NT2/D1 (cell line): ENCODE measurements at places on chromosomes 4 and X.

GRCh38 chrX:82848111-82848510 lies 660.0 kb upstream of the POU3F4 start:
- no peak for DNase-seq

GRCh38 chr4:189185810-189186432 lies 754.8 kb upstream of the FRG1 start:
- peak; percentile 83 for DNase-seq

- DNase-seq: no peak
Measured at GRCh38 chr4:115470763-115471162, 357.3 kb upstream of the NDST4 start.

DNA sequence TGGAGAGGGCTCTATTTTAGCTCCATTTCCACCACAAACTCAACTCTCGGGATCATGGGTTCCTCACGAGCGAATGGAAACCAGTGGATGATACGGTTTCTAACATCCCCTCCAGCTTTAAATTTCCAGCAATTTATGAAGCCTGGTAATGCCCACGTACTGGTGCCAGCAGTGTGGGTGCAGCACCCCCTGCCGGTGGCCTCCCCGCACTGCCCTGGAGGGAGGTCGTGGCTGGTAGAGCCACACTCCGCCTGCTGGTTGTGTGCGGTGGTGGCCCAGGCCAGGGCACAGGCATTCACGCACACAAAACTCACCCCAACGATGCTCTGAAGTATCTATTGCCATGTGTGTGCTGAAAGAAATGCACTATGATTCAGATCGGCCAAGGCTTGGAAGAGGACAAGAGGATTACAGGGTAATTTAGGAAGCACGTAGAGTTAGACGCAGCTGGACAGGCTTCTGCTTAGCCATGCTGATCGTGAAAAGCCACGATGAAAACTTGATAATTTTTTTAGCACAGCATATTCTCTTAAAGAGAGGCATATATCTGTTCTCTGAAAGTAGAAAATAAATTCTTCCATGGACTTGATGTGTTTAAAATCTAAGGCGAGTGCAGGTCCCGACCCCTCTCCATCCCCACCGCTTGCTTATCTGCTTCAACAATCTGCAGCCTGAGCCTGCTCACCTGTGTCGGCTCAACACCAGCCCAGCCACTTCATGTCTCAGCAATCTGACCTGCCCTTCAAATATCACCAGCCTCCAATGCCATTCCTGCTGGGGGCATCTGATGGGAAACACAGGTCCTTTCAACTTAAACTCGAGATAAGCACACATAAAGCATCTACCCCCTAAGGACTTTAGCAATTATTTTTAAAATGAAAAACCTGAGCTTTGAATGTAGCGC lies 59.1 kb downstream of the SCD5 start:
- peak; percentile 44 for DNase-seq

GRCh38 chr4:80489798-80490197 lies 154.3 kb downstream of the CFAP299 start:
- no peak for DNase-seq

DNA sequence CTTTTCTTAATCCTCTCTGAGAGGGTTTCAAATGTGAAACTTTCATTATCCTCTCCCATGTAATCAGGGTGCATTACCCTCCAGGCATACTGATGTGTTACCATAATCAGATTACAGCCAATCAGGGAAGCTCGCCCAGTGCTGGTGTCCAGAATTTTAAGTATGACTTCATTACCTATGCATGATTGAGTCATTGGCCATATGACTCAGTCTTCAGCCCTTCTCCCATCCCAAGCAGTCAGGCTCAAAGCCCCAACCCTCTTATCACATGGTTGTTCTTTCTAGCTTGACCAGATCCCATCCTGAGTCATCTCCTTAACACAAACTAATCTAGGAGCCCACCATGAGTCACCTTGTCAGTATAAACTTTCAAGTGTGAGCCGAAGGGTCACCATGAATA lies 1668.1 kb upstream of the AGA start:
- no peak for DNase-seq

- DNase-seq: no peak
Measured at GRCh38 chrX:30302956-30303355, 6.2 kb downstream of the NR0B1 start.

DNA sequence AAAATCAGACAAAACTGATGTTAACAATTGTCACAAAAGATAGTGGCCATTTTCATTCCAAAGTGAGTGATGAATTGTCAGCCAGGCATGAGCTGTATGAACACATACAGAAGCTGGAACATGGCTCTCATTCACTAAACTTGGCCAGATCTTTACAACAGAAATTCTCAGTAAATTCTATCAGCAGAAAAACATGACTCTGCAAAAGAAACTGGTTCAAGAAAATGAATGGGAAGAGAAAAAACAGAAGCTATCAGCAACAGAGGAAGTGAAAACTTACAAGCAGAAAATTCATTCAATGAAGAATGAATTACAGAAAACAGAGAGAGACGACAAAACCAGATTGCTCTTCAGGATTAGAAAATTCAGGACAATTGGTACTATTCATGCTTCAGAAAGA lies 249.6 kb downstream of the COL25A1 start:
- DNase-seq: no peak

- no peak for DNase-seq
Measured at GRCh38 chr4:154005171-154005520, 216.3 kb upstream of the SFRP2 start.
